Fibroblast of skin of left biceps (primary cell): ENCODE measurements at places on chromosomes 4 and X.

- DNase-seq, result no peak
Measured at GRCh38 chr4:37358748-37359147, 114.2 kb downstream of the NWD2 start.

DNA sequence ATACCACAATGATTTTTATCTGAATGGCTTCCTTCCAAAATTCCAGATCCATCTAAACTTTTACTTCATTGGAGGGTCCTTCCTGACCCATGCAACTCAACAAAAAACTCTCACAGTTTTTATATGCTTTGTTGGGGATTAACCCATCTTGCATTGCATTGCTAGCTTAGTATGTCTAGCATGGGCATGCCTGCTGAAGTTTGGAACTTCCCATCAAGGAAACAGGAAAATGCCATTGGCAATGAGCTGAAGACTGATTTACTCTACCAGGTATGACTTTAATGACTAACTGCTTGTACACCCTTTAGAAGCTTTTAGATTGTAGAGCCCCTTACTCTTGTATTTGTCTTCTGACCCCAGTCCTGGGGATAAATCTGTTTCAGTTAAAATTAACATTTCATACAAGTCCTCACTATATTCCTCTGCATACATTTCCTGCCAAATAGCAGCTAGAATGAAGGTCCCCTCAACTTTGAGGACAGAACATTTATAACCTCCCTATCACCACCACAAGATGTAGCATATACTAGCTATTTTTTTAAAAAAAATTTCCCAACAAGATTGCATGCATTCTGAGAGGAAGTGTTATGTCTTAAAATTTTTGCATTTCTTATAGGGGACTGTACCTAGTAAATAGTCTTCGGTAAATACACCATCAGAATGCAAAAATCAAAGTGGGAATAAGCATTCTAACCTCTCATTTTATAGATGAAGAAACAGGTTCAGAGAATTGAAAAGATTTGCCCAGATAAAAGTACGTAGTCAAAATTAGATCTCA, 52.5 kb upstream of the ATXN3L start:
- DNase-seq, result no peak

- no peak for DNase-seq
Measured at GRCh38 chr4:99438405-99438780, 3.3 kb upstream of the ADH7 start.

DNA sequence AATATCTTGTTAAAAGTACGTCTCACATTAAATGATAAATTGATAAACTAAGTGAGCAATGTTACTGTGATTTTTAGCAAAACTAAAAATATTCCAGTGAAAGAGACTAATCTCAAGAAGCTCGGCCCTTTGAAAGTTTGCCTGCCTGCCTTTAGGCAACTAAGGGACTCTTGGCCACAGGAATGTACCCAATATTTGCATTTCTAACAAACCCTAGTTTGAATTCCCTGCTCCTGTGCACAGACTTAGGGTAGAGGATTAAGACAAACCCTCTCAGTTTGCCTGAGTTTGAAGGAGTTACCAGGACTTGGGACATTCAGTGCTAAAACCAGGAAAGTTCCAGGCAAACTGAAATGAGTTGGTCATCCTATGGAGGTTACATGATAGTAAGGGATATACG, 157.1 kb downstream of the SCFD2 start:
- no peak for DNase-seq

DNA sequence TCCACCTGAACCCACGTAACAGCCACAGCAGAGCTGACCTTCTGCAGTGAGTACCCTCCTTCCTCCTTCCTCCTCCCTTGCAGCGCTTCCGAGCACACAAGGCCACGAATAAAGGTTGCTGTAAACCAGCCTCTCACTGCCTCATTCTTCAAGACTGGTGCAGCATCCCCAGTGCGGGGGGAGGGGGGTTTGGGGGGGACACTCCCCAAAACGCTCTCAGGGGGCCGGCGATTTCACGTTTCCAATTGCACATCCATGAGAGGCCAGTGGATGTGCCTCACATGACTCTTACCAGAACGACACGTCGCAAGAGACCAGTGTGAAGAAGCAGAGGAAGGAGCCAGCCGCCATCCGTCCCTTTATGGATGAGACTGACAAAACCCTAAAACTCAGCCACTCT, 5.2 kb downstream of the DHRSX start:
- DNase-seq, result no peak

- no peak for DNase-seq
Measured at GRCh38 chr4:147780137-147780777, 48.4 kb downstream of the ARHGAP10 start.

- DNase-seq, result peak; percentile 52
Measured at GRCh38 chrX:71543316-71543715, 10.4 kb downstream of the OGT start.

GRCh38 chr4:86834901-86835300, 14.3 kb downstream of the SLC10A6 start:
- DNase-seq, result peak; percentile 49

GRCh38 chr4:183354219-183354618, 32.0 kb upstream of the CLDN24 start:
- DNase-seq, result no peak

DNA sequence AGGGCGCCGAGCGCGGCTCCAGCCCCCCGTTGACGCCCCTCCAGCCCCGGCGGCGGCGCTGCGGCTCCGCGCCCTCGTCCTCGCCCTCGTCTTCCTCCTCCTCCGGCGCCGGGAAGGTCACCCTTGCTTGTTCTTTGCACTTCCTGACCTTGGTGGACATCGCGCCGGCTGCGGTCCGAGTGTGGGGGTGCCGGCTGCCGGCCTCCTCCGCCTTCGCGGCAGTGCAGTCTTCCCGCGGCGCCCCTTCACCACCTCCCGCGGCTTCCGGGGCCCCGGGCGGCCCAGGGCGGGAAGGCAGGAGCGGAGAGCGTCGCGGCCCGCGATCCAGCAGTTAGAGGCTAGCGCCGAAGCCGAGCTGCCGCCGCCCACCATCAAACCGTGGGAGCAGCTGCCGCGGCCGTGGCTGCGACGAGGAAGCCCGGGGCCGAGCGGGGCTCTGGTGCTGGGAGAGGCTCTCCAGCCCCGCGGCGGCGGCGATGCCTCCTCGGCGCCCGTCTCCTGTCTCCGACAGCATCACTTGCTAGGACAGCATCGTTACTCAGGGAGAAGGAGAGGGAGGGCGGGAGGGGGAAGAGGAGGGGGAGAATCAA, at the start of gene TRPC3:
Gene TRPC3, minus strand, starts transcription at position 540 of the 590 bp plus-strand sequence. Its CDS starts 380 bp downstream, at position 160.
- no peak for DNase-seq

- DNase-seq, result no peak
Measured at GRCh38 chrX:78931814-78932213, 13.4 kb upstream of the P2RY10 start.

DNA sequence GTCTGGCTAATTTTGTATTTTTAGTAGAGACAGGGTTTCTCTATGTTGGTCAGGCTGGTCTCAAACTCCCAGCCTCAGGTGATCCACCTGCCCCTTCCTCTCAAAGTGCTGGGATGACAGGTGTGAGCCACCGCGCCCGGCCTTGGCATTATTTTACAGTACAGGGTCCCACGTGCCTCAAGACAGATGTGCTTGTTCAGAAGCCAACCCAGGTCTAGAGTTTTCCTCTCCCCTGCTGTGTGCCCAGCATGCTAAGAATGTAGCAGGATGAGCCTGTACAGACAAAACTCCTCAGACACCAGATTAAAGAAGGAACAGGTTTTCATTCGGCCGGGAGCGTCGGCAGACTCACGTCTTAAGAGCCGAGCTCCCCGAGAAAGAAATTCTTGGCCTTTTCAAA, 42.2 kb downstream of the CRLF2 start:
- DNase-seq, result no peak

DNA sequence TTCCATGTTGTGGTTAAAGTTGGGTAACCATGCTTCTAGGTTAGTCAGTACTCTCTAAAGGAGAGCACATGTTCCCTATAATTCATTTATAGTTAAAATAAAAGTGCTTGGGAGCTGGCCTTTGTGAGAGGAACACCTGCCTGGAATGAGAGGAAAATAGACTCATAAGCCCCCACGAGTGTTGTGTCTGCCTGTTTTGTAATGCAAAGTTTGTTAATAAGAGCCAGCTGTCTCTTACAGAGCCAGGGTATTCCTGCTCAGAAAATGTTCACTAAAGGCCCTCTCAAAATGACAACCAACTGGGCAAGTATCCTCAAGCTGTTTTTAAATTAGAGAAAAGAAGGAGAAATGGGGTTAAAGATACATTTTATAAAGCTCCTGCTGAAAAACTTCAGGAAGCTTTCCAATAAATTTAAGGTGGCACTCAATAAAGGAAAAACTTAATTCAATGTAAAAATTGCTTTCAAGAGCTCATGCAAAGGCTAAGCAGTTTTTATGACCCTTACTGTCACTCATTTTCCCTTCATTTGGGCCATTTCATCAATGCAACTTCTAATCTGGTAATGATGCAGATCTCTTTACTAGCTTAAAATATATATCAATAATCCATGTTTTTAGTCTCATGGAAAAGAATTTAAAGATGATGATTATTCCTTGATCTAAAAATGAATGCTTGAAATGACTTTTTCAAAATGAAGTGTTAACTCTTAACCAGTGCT, 793.6 kb downstream of the STPG2 start:
- DNase-seq, result no peak

- DNase-seq, result peak; percentile 16
Measured at GRCh38 chr4:20565075-20565721, 135.1 kb upstream of the PACRGL start.

DNA sequence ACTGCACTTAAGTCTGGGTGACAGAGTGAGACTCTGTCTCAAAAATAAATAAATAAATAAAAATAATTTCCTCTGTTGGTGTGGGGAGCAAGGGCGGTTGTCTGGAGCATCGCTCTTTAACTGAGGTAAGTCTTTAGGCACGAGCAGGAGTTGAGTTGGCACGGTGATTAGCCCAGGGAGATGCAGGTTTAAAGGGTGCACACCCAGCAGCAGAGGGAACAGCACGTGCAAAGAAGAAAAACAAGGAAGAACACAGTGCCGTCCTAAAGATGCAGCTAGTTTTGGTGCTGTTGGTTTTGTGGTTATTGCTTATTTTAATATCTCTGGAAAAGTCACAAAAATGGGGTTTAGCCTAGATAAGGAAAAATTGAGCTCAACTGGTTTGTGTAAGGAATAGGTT, 87.8 kb downstream of the DHX15 start:
- DNase-seq, result no peak

- DNase-seq, result no peak
Measured at GRCh38 chr4:167079762-167080161, 154.5 kb downstream of the SPOCK3 start.

DNA sequence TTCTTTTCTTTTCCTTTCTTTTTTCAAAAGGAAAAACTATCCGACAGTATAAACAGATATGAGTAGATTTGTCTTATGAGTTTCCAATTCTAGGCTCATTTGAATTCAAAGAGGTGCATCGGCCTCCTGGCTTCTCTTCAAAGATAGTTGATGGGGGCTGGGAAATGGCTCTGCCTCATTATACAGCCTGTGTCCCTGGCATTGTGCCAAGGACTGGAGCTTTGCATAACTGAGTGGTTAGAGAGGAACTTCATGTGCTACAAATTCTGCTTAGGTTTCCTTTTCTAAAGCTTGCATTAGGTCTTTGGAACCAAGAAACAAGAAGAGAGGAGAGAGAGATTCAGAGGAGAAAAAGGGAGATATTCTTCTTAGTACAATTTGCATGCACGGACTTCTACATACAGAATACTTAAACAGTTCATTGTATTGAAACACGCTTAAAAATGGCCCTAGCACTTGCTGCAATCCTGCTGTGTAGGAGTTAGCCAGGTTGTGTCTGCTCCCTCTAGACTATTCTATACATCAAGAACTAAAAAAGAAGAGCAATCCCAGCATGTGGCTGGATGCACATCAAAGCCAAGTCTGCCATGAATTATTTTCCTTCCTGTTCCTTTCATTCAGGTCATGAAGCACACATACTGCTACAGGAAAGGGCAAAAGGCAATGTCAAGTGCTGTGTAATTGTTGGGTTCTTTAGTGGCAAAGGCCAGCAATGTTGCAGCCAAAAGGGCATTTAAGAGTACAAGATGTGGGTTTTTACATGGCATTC, 70.9 kb downstream of the INTS12 start:
- DNase-seq, result peak; percentile 3

- no peak for DNase-seq
Measured at GRCh38 chrX:47608130-47608810, 11.4 kb downstream of the SYN1 start.

DNA sequence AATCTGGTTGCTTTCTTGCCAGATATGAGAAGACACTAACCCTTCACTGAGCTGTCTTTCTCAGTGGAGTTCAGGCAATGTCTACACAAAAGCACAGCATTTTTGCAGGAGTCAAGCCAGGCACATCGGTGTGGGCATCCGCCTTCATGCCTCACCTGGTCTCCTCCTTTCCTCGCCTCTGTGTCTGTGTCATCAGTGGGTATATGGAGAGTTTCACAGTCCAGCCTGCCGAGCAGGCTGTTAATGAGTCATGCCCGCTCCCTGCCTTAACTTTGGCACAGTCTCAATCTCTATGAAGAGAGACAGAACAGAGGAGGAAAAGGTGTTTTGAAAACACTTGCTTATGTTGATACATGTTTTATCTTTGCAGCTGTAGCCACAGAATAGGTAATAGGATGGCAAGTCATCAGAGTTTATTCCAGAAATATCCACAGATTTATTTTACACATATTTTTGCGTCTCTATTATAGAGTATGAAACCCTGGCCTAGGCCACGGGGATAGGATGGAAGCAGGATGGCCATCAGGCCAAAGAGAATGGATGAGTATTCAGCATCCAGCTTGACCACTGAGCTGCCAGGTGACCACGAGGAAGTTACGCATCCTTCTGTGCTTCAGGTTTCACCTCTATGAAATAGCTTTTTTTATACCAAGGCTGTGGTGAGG, 32.8 kb upstream of the MAML3 start:
- no peak for DNase-seq

- DNase-seq, result no peak
Measured at GRCh38 chrX:84909151-84909550, 94.5 kb upstream of the APOOL start.

DNA sequence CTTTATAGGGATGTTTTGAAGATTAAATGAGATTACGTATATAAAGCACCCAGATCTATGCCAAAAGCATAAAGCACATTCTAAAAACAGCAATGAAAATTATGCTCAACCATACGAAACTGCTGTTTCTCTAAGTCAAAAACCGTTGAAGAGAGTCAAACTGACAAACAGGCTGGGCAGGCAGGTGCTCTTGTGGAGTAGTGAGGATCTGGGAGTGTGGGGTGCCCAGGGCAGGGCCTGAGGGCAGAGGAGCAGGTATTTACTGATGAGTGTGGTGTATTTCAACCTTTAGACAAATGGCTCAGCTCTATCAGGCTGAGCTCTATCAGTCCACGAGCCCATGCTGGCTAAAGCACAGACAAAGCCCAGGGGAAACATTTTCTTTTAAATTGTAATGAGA, 40.4 kb downstream of the RELL1 start:
- no peak for DNase-seq

GRCh38 chr4:120916937-120917336, 5.6 kb downstream of the PRDM5 start:
- DNase-seq, result no peak

DNA sequence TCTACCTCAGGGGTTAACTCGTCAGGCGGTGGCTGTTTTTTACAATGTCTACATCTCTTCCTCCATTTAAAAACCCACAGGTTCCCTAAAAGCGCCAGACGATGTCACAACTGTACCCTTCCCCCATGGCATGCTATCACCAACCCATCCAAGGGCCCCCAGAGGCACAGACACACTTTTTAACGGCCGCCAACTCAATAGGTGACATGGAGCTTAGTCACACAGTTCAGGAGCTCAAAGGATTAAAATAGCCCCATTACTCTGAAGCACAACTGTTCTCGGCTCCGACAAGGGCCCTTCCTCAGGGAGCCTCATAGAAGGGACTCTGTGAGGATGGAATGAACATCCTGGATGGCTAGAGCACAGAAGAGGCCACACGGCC, 12.4 kb downstream of the SH3KBP1 start:
- no peak for DNase-seq
